ENCODE measurements at places on chromosomes 16 and 17.

DNA sequence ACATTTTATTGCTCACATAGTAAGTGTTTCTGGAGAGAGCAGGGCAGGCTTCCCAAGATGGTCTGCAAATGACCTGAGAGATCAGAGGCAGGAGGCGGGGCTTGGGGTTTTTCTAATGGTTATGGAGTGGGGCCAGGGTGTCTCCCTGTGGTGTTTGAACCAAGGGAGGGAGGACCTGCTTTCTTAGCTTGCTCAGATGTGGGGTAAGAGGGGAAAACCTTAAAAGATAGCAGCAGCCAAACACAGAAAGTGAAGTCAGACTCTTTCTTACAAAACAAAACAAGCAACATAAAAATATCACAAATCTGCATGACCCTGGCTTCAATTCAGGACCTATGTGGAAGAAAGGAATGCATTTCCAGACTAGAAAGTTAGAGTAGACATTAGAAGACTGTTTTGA, 22.9 kb upstream of the DNAJA2 start:
- DNase-seq, result no peak

GRCh38 chr17:18314059-18314730, 599 bp downstream of the TOP3A start:
- no peak for DNase-seq

GRCh38 chr17:47789611-47790561, 31.7 kb downstream of the OSBPL7 start:
- peak; percentile 39 for DNase-seq

DNA sequence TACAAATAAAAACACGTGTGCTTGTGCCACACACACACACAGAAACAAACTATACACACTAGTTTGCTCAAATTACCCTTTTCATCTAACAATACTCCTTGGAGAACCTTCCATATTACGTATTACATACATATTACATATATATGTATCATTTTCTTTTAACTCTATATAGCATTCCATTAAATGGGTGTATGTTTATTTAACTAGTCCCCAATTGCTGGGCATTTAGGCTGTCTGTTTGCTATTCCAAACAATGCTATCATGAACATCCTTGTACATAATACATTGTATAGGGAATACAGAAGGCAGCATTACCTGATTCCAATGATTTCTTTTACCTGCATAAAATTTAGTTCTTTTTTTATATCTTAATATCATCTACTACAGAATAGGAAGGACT, 73.1 kb downstream of the SKAP1 start:
- DNase-seq, result no peak

- no peak for DNase-seq
Measured at GRCh38 chr16:73152386-73153125, 104.6 kb upstream of the ZFHX3 start.

- DNase-seq, result no peak
Measured at GRCh38 chr17:74848656-74849399, 10.9 kb downstream of the GRIN2C start.

DNA sequence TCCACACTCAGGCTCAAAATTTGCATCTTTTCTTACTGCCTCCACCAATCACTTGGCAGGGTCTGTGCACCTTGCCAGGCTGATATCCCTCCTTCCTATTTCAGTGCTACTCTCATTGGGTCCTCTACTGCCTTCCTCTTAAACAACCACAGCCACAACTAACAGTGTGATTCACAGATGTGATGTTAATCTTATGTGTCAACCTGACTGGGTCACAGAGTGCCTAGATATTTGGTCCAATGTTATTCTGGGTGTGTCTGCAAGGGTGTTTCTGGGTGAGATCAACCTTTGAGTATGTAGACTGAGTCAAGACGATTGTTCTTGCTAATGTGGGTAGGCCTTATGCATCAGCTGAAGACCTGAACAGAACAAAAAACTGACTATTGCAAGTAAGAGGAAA, 51.3 kb upstream of the IRX6 start:
- DNase-seq, result no peak

DNA sequence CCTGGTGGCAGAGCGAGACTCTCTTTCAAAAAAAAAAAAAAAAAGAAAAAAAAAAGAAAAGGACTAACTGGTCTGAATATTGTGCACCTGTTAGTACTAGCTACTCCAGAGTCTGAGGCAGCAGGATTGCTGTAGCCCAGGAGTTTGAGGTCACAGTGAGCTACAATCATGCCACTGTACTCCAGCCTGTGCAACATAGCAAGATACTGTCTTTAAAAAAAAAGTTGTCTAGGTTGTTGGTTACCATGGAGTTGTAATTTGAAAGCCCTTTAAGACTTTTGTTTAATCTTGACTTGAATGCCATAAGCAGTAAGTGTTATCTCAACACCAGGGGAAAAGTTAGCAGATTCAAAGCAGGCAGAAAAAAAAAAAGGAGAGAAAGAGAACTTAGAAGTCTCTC, 10.9 kb upstream of the C16orf54 start:
- no peak for DNase-seq

DNA sequence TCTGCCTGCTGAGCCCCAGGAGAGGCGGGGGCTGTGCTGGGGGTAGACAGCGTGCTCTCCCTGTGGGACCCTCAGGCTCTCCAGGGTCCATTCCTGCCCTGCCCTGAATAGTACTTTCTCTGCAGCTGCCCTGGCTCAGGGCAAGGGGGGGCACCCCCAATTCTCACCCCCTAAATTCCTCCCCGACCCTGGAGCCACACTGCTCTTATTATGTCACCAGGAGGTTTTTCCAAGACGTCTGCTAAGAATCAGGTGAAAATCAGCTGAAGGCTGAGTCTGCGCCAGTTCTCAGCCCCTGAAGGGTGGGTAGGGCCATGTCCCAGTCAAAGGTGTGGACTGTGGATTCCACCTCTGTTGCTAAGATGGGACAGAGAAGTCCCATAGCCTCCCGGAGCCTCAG, 49.9 kb upstream of the MAP3K14 start:
- DNase-seq, result no peak

GRCh38 chr17:38534498-38534885, 71.3 kb downstream of the SRCIN1 start:
- DNase-seq, result no peak

DNA sequence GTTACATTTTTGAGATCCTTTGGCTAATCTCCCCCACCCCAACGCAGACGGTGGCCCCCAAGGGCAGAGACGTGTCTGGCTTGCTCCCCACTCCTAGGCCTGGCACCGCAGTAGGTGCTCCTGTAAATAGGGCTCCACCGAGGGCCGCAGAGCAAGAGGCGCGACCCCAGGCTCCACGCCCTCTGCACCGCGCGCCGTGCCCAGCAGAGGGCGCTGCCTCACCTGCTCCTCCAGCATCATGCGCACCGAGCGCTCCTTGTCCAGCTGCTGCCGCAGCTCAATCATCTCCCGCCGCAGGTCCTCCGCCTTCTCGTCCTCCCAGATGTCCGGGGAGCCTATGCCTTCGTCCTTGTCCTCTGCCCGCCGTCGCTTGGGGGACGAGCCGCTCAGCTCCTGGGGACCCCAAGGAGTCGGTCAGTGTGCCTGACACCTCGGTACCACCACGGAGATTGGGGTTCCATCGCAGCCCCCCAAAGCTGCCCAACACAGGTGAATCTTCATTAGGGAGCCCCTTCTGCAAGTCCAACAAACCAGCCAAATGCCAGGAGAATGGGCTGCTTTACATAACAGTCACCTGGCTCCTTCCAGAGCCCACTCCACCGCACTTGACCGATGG, 11.2 kb downstream of the TFAP4 start:
- peak; percentile 31 for DNase-seq

DNA sequence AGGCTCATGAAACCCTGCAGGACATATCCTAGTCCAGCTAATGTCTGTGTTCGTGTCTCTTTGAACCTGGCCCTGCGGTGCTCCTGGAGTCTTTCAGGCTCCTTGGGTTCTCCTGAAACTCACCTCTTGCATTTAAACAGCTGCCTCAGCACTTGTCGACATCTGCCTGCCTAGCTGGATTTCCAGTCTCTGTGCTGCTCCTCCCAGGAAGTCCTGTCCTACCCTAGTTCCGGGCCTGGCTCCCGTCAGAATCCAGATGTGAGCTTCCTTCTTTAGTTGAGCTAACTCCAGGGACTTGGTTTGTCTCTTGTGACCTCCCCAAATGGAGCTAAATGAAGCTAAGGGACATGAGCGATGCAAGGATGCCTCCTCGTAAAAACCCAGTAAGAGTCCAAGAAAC, 155.2 kb upstream of the PIRT start:
- no peak for DNase-seq

- no peak for DNase-seq
Measured at GRCh38 chr16:69773260-69773947, 11.3 kb downstream of the WWP2 start.

- no peak for DNase-seq
Measured at GRCh38 chr16:62876133-62876532, 839.9 kb upstream of the CDH8 start.

DNA sequence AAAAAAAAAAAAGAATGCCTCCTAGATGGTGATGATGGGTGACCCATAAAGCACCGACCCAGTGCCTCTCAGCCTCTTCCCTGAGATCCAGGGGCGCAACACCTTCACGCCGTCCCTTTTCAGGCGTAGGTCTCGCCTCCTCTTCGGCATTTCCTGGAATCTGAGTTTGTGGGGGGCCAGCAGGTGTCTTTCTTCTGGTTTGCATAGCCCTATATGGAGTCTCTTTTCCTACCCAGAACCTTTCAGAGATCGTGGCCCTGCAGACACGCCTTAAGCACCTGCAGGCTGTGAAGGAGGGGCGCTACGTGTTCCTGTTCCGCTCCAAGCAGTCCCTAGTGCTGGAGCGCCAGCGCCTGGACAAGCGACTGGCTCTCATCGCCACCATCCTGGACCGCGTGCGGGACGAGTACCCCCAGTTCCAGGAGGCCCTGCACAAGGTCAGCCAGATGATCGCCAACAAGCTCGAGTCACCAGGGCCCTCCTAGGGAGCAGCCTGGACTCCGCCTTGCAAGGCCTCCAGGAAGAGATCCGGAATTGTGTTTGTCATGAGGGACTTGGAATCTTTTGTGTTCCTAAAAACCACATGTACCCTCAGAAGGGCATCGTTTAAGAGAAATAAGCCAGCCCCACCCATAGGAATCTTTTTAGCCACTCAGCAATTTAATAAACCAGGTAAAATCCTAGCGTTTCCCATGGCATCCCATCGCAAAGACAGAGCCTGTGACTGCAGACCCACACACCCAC, 1.9 kb upstream of the GAA start:
- DNase-seq, result no peak

DNA sequence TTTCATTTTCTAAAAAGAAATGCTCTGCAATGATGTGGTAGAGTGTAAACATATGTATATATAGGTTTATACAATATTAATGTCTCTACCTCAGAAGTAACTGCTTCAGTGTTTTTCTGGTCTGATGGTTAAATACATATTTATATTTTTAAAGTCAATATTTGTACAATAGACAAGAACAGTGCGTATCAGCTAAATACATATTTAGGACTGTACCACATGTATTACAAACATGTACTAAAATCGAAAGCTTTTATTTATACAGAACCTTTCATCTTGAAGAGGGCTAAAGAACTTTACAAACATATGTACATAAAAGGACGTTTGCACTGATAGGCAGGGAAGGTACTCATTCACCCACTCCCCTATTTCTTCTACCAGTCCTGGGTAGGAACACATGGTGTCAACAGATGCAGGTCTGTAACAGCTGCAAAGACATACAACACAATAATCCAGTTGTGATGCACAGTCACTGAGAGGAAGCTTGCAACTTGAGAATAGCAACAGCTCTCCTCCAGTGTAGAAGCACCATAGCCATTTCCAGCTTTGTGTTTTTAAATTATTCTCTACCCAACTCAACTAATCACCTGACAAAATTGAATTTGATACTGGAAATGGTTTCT, 206.9 kb upstream of the C17orf78 start:
- no peak for DNase-seq

- no peak for DNase-seq
Measured at GRCh38 chr17:8147805-8148404, 4.3 kb downstream of the PER1 start.

- DNase-seq, result no peak
Measured at GRCh38 chr17:15882777-15883176, 62.2 kb upstream of the ADORA2B start.

- DNase-seq, result no peak
Measured at GRCh38 chr17:50469671-50470305, 1.1 kb upstream of the CHAD start.

DNA sequence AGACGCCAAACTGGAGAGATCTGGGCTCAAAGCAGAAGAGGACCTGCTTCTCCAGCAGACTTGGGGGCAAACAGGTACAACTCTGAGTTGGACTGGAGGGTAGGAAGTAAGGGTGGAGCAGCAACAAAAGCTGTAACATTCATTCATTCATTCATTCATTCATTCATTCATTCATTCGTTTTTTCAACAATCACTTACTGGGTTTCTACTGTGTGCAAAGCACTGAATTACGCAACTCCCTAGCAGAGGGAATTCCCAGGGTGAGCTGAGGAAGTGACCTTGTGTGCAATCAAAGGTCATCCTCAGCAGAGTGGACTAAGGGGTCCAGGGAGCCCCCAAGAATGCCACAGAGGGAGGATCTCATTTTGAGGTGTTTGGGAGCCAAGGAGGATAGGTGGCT, 231.1 kb upstream of the SDK2 start:
- DNase-seq, result no peak

DNA sequence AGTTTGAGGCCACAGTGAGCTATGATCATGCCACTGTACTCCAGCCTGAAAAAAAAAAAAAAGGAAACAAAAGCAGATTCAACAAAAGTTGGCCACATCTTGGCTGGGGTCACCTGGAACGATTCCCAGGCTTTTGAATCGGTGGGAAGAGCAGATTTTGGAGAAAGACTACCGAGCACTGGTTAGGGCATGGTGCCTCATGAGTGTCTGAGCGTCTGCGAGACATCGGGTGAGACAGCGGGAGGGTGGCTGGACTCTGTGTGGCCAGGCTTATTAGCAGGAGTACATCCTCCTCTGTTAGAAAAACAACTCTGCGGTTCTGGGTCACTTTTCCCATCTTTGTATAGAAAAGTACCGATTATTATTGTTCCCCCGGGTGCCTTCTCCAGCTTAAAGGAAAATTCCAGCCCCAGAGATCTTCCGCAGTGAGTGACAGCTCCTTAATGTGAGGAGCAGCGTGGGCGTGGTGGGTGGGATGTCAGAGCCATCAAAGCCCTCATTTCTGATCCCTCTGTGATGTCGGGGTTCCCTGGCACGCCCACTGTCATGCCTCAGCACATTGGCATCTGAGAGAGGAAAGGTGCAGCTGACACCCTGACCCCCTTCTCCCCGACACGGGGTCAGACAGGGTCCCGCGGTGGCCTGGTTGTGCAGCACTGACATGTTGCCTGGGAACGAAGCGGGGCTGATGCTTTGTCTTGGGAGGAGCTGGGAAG, 6.9 kb downstream of the RGS9 start:
- peak; percentile 15 for DNase-seq

Measured in HT1080 (cell line).